ENCODE measurements at places on chromosomes 1 and 21. TPM values are rescaled to one million over a fixed set of nuclear protein-coding genes. Genes with fewer than 3 reads are reported as not detected.

- no peak for DNase-seq
These were observed 771.1 kb downstream of the BRINP3 start for GRCh38 chr1:189706594-189706993.

DNA sequence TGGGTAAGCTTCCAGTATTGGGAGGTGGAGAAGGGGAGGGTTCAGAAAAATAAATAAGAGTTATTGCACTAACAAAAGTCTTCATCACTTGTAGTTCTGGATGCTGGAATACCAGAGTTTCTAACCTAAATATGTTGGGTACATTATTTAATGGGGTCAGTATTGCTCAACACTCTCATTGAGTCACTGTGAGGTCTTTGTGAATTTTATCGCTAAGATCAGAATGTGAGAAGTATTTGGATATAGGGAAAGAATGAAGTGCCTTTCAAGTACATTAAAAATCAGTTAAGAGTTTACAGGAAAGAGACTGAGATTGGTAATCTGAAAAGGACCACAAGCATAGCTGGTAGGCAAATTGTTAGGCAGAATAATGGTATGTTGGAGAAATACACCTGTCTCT lies 8.8 kb downstream of the SNRPE start:
- no peak for DNase-seq

- DNase-seq, result no peak
These were observed 206.7 kb upstream of the C1orf87 start for GRCh38 chr1:60280256-60280655.

DNA sequence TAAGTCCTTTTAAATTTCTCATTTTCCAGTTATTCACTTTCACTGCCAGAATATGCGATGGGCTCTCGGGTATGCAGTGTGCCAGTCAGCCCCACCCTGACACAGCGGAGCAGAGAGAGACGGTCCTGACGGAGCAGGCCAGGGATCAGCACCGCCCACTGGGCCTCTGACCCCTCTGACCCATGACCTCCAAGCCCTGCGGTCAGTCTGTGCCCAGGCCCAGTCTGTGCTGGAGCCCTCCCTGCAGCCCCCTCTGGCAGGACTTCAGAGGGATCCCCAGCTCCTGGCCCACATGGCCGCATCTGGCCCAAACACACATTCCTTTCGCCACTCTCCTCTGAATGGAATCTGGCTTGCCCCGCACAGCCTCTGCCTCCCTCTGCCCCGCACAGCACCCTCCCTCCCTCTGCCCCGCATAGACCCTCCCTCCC lies 43.4 kb upstream of the COL6A2 start:
- no peak for DNase-seq

DNA sequence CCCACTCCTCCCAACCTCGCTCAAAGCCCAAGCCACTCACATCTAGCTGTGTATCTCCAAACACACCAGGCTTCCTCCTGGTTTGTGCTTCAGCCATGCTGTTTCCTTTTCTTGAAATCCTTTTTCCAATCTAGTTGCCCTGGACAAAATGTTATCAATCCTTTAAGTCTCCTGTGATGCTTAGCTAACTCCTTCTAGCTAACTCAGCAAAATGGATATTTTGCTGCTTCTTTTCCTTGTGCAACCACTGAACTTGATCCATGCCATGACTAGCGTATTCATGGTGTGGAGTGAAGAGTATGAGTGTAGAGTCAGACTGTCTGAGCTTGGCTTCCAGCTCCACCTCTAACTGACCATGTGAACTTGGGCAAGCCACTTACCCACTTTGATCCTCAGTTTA lies 33.9 kb upstream of the FAM78B start:
- DNase-seq, result no peak

- no peak for DNase-seq
These were observed 173.0 kb upstream of the LYPLAL1 start for GRCh38 chr1:219000631-219001030.

DNA sequence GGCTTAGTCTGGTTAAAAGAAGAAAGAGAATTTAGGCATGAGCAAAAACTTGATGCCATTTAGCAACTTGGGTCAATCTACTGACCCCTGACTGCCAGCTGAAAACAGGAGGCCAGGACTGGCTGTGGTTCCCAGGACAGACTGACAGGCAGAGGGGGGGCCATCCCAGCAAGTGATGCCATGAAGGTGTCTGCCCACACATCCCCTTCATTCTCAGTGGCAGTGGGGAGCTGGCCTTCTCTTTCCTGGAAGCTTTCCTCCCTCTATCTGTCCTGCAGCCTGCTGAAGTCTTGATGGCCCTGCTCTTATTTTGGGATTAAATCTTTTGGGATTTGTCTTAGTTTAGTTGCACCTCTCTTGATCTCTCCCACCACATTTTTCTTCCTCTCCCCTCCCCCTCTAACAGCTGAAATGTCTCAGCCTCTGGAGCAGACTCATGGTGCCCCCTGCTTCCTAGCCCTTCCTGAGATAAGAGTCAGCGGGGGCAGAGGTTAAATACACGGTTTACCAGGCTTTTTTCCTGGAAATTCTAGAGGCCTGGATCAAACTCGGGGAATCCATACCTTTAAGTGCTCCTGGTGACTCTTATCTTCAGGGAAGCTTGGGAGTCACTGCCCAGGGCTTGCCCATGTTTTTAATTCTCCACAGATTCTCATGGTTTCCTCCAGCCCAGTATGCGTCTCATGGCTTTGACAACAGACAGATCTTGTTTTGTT lies 99.5 kb upstream of the TSPAN2 start:
- no peak for DNase-seq

DNA sequence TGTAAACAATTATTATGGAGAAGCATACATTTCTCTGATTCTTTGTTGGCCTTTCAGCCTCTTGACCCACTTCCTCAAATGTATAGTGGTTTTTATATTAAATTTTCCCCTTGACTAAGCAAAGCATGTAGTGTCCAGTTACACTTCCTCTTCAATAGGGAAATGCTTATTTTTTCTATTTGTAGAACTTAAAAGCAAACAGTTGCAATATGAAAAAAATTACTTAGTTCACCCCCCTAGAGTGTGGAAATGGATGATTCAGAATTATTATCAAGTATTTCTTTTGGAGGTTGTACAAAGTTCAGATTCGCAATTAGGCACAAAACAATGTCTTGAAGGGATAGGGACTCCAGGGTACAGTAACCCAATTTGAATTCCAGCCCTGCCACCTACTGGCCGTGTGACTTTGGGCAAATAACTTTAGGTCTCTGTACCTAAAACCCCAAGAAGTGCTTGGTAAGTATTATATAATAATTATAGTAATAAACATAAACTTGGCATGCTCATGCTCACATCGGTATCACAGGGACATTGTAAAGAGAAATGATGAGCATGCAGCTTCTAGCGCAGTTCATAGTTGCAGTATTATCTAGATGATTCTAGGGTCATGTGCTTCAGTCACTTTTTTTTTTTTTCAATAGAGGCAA lies 28.6 kb upstream of the IFNGR2 start:
- DNase-seq, result peak; percentile 69

DNA sequence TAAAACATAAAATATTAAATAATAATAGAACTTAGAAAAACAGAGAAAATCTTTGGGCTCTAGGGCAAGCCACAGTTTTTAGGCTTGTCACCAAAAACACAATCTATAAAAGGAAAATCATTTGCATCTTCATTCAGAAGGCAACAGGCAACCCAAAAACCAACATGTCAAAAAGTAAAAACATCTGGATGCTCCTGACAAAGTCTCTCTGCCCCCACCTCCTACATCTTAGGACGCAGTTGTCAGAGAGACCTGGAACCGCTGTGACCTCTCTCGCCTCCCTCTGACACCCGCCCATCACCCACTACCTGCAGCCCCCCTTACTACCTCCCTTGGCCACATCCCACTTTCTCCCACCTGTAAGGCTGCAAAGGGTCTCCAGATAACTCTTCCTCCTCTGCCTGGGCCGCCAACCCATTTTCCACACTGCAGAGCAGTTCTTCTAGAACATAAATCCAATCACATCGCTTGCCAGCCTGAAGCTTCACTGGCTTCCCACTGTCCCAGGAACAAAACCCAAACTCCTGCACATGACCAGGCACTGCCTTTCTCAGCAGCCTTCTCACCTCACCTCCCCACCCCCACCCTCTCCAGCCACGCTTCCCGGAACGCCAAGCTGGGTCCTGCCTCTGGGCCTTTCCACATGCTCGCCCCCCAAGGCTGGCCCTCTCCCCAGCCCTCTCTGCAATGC lies 14.7 kb downstream of the PRDM15 start:
- DNase-seq, result no peak

The RAD54L gene
- total RNA-seq, result 19.9 TPM

DNA sequence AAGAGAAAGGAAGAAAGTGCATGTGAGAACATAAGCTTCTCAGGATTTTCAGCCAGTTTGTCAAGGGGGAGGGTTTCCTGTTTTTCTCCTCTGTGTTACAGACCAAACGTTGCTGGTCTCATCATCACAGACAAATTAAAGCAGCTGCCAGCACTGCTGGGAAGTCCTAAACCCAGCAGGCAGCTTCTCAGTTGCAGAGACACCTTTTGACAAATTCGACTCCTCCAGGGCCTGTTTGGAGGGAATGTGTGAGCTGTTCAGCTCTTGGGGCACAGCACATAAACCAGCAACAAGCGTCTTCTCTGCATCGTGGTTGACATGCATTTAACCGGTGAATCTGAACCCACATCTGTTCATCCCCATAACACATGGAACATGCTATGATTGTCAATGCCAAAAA lies 454.6 kb upstream of the RUNX1 start:
- DNase-seq, result no peak

DNA sequence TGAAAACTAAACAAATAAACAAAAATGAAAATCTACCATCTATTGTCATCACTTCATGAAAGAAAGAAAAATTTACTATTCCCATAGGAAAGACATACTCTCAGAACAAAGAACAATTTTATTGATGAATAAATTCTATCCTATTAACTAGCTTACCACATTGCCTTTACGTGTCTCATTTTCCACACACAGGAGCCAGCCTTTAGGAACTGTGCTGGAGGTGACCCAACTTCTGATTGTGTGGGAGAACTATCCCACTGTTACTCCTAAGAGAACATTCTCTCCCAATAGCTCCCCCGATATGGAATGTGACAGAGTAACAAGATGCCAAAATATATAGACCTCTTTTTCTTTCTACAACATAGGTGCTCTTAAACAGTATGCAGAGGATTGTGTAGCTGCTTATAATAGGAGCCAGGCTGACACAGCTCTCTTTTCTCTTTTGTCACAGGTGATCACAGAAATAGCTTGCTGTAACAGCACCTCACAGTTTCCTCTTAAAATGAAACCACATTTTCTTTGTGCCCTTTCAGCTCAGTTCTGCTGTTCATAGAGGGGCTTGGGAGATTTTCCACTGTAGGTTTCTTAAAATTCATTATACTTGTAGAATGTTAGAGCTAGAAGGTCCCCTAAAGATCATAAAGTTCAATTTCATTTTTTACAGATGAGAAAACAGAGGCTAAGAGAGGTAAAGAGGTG lies 35.5 kb downstream of the C21orf91 start:
- no peak for DNase-seq

DNA sequence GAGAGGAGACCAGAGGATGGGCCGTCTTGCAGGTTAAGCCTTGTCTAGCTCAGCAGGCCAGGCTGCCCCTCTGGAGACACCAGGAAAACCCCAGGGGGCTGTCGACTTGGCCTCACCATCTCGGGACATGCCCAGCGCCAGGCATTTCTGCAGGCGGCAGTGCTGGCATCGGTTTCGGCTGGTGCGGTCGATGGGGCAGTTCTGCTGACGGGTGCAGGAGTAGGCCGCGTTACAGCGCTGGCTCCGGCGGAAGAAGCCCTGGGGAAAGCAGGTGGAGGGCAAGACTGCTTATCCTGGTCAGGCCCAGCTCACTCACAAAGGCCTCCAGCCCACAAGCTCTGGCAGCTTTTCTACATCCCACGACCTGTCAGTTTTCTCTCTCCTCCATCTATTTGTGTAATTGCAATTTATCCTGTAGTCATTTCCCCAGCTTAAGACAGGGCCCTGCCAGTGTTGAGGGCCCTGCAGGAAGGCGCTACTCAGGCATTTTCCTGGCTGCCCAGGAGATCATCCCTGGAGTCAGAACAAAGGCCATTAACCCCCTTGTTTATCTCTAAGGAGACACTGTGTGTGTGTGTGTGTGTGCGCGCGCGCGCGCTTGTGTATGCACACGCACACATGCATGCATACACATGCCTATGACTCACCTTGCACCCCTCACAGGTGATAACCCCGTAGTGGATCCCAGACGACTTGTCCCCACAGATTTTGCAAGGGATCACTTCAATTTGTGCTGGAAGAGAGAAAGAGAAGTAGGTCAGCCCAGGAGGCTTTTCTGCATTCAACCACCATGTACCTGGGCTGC lies 11.5 kb upstream of the LINGO4 start:
- no peak for DNase-seq

GRCh38 chr1:19754482-19754881 lies 45.2 kb downstream of the TMCO4 start:
- DNase-seq, result no peak

The ESPN gene
- total RNA-seq, result not detected

- DNase-seq, result no peak
These were observed 637.2 kb downstream of the SMYD3 start for GRCh38 chr1:245869847-245870246.

DNA sequence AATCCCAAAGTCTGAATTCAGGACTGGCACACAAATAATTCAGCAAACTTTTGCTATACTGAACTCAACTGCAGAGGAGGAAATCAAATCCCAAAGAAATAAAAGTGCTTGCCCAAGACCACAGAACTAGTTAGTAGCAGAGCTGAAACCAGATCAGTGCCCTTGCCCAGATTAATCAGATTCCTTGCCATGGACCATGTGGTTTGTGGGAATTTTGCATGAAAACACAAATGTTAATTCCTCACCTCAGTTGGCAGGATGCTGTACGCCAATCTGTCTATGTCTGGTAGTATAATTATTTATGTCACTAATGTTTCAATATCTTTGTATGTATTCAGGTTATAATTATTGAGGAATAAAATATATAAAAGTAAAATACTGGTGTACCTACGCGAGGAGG lies 173.8 kb downstream of the DAB1 start:
- DNase-seq, result no peak

DNA sequence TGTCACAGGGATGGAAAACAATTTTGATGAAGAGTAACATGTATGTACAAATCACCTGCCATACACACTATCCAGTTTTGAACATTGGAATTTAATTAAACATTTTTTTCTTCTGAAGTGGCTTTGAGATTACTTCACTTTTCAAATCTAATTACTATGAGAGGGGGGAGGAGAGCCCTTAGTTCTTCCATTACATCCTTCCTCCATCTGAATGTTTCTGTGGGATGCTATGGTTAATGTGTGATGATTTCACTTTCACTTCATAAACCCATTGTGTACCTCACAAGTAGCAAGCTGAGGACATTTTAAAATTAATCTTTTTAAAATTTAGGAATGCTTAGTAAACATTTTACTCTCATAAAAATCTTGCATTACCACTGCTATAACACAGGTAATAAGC lies 156.9 kb downstream of the RUNX1 start:
- DNase-seq, result peak; percentile 42

The CSMD2 gene
- total RNA-seq, result 3.8 TPM

DNA sequence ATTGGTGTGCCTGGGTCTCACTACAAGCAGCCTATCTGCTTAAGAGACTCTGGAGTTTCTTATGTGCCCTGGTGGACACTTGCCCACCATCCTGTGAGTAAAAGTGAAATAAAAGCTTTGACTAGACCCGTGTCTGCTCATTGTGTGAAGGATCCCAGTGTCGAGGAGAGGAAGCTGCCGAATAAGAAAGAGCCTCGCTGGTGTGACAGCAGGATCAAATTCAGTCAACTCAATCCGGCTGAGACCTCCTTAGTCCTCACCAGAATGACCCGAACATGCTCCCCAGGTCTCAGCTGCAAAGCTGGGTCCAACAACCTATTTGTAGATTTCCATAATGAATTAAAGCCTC lies 14.8 kb downstream of the CD2 start:
- DNase-seq, result no peak
